ENCODE measurements at places on chromosomes 5 and 9.

- DNase-seq, result no peak
Observed at GRCh38 chr5:140882591-140882899, 621 bp downstream of the PCDHA13 start.

GRCh38 chr5:36502608-36503007 is 103.8 kb upstream of the SLC1A3 start:
- DNase-seq, result no peak

- no peak for DNase-seq
Observed at GRCh38 chr9:131031005-131031641, 22.1 kb downstream of the LAMC3 start.

GRCh38 chr5:99614888-99615287 is 686.1 kb upstream of the CHD1 start:
- no peak for DNase-seq

DNA sequence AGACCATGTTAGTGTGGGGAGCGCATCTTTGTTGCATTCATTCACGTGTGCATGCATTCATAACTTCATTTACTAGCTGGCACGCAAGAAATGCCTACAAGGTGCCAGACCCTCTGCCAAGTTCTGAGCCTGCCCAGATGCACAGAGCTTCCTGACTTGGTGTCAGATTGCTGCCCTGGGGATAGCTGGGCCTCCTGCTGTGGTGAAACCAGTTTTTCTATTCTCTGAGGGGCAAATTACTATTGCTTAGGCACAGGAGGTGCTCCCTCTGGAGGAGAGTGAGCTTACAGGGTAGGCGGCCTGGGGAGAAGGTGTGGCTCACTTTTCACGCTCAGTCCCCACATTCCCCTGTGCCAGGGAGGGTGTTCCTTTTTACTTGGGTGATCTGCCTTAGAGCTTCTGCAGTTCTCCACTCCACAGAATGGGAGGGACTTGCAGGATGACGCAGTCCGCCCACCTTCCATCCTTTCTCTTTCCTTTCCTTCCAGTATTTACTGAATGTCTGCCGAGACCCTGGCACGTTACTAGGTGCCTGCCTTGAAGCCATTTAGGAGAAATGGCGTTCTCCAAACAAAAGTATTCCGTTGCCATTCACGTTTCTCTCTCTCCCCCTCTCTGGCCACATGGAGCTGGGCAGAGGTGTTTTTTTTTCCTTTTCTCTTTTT is 27.9 kb upstream of the CTNNA1 start:
- no peak for DNase-seq

GRCh38 chr5:177611446-177612214 is 11.7 kb downstream of the B4GALT7 start:
- DNase-seq, result no peak

DNA sequence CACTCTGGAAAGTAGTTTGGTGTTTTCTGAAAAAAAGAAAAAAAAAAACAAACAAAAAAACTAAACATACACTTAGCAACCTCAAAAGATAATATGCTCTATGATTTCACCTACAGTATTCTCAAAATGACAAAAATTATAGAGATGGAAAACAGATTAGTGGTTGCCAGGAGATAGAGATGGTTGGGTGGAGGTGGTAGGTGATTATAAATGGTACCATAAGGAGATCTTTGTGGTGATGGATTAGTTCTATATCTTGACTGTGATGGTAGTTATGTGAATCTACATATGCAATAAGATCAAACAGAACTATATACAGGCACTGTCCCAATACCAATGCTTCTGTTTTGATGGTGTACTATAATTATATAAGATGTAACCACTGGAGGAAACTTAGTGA is 32.0 kb downstream of the PTBP3 start:
- DNase-seq, result no peak

DNA sequence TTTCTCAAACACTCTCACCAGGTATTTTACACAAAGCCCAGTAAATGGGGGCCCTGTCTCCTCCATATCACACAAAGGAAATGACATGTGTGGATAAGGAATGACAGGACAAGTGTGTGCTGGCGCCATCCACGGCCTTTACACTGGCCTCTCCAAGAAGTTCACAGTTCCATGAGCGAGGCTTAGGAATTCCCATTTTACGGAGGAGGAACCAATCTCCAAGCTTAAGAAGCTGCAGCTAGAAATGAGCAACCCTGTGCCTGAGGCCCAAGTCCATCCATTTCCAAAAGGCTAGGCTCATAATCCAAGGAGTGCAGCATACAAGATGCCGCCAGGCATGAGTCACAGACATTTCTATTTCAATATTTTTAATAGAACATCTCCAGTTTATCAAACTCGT is 203.4 kb downstream of the AUH start:
- no peak for DNase-seq

DNA sequence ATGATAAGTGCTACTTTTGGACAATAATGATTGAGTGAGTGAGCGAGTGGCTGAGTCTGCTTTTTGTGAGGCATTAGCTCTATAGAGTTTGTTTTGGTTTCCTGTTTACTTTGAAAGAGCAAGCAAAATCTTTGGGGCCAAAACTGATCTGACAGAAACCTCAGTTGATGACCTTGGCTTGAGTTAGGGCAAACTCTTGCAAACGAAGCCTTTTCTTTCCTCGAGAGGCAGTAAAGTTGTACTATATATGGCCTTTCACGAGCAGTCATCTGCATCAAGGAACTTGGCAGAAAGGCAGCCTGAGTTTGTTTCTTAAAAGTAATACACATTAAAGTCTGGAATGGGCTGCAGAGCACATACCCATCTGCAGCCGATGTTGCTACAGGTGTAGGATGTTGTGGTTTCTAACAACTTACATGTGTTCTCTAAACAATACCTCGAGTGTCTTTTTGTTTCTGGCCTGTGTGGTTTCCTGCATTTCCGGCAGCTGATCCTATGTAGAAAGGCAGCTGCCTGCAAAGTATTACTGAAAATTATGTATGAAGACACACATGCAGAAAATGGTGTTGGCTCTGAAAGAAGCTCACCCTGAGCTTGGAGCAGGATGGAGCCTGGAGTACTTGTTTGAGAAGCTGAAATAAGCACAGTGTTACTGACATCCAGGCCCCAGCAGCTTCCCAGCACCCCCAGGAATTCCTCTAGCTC is 60.8 kb downstream of the FOXD1 start:
- no peak for DNase-seq

GRCh38 chr9:5493679-5494511 is 16.4 kb upstream of the PDCD1LG2 start:
- no peak for DNase-seq

- no peak for DNase-seq
Observed at GRCh38 chr5:53069626-53070025, 39.9 kb downstream of the MOCS2 start.

DNA sequence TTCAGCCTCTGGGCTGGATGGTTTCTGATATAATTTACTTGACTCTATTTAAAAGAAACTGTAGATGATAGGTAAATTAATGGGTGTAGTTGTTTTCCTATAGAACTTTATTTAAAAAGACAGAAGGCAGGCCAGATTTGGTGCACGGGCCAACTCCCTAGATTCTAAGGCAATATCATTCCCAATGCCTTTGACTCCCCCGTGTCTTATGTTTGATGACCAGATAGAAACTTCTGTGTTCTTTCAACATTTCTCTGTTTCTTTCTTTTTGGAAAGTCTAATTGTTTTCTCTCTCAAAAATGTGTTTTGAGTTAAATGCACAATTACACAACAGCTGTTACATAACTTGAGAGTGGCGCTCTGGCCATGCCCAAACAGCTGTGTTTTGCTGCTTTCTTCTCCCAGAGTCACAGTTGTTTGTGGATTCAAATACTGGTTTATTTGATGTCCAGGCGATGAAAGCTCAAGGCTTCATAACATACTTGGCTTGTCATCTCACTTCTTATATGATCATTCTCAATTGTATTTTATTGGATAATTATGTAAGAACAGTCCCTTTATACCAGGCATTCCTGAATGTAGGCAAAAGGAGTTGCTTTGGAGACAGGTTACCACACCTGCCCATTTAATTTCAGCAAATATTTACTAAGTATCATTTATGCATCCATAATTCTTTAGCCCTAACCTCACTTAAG is 1.7 kb upstream of the ALDH1A1 start:
- DNase-seq, result no peak

DNA sequence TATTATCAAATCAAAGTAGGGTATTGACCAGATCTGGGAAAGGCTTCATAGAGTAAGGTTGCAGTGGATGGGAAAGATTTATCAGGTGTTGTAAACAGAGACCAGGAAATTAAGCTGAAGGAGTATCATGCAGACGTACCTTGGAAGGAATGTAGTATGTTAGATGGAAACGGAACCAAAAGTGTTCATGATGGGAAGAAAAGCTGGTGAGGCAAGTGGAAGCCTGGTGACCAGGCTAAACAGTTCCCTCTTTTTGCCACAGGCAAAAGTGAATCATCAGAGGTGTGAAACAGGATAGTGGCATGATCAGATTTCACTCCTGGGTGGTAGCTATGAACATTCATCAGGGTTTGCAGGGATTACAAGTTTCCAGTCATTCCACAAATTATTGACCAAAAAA is 780.1 kb upstream of the DMAC1 start:
- no peak for DNase-seq

- DNase-seq, result no peak
Observed at GRCh38 chr5:72238712-72239445, 81.2 kb downstream of the MRPS27 start.

DNA sequence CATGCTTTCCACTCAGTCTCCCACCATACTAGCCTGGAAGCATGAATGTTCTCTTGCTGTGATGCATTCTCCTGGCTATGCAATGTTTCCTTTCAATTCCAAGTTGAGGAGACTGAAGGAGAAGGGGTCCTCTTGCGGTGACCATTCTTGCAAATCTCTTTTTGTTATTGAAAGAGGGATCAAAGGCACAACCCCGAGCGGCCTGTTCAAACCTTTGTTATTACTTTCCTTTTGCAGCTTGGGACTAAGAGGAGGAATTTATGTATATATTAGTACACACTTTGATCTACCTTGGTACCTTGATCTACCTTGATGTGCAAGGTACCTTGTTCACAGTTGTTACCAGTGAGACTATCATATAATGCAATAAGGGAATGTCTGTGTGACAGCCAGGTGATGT is 147.3 kb downstream of the KCTD16 start:
- DNase-seq, result no peak

GRCh38 chr9:129544761-129545160 is 76.1 kb downstream of the C9orf50 start:
- no peak for DNase-seq

GRCh38 chr5:96236051-96236450 is 197.0 kb downstream of the PCSK1 start:
- DNase-seq, result no peak

- DNase-seq, result no peak
Observed at GRCh38 chr9:87620731-87621322, 105.1 kb upstream of the CTSL start.

DNA sequence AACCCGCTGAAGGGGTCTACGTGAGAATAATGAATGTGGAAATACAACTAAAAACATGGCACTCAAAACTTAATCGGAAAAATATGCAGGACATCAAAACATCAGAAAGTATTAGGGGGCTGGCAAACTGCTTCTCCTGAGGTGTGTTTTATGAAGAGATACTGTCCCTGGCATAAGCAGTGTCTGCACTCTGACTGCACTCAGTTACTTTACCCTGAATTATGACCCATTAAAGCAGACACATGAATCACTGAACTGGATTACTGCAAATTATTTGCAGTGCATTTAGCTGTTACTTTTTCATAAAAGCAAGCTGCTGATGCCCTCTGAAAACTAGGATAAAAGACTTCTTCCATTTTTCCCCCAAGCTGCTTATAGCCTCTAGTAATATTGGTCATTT is 164.9 kb downstream of the AP3B1 start:
- no peak for DNase-seq

GRCh38 chr5:33148076-33148513 is 292.7 kb upstream of the TARS1 start:
- no peak for DNase-seq

DNA sequence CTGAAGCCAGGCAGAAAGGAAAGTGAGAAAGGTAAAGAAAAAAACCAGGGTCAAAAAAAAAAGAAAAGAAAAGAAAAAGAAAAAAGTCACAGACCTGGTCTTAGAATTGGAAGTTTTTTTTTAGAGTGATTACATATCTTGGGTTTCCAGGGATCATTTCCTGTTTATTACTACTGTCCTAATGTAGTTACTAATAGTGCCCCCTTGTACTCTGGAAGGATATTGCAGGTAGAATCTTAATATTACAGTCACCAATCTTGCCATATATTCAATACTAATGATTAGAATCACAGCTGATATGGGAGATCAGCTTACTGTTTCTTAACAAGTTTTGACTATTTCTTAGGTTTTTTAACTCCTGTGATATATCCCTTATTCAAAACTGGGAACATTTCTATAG is 543.2 kb upstream of the CDH6 start:
- DNase-seq, result no peak

DNA sequence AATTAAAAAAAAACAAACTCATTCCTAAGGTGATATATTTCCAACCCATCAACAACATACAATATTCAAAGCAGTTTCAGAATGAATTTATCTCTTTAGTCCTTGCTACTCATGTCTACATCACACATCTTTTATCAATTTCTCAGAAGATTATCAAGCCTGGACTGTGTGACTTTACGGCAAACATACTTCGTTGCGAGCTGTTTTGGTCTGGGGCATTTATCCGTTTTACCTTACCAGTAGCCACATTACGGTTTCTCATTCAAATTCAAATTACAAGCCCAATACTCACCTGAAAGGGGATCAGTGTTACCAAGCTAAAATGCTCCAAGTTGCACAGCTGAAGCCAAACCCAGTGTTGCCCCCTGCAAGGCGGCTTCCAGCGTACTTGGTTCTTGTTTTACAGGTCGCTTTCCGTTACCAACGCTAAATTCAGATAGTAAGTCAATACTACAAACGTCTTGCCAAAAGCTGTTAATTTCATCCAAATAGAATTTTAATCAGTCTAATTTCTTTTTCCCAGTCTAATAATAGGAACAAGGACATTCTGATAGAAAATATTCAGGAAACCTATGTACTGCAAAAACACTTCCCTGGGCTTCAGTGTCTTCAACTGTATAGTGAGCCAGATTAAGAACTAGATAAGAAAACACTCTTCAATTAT is 1.8 kb downstream of the HNRNPH1 start:
- no peak for DNase-seq

- no peak for DNase-seq
Observed at GRCh38 chr9:131012023-131012334, 3.0 kb downstream of the LAMC3 start.

GRCh38 chr5:29845206-29845605 is 1348.3 kb upstream of the CDH6 start:
- DNase-seq, result no peak

- no peak for DNase-seq
Observed at GRCh38 chr5:54259090-54259489, 51.3 kb downstream of the ARL15 start.

GRCh38 chr5:55897206-55897894 is 46.2 kb downstream of the IL31RA start:
- DNase-seq, result no peak

- DNase-seq, result no peak
Observed at GRCh38 chr5:74482990-74483389, 157.5 kb downstream of the ENC1 start.
